ENCODE measurements at places on chromosomes 3 and 15.

DNA sequence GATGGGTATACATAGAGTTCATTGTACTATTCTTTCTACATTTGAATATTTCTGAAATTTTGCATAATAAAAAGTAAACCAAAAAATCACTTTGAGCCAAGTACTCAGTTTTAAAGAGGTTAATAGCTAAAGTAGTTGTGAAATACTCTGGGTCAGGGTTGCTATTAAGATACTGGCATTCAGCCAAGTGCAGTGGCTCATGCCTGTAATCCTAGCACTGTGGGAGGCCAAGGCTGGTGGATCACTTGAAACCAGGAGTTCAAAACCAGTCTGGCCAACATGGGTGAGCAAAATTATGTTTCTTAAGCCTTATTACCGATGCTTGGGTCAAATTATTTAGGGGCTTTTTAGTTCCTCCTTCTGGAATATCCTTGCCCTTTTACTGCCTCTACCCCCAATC lies 122.0 kb upstream of the MELTF start:
- no peak for DNase-seq

DNA sequence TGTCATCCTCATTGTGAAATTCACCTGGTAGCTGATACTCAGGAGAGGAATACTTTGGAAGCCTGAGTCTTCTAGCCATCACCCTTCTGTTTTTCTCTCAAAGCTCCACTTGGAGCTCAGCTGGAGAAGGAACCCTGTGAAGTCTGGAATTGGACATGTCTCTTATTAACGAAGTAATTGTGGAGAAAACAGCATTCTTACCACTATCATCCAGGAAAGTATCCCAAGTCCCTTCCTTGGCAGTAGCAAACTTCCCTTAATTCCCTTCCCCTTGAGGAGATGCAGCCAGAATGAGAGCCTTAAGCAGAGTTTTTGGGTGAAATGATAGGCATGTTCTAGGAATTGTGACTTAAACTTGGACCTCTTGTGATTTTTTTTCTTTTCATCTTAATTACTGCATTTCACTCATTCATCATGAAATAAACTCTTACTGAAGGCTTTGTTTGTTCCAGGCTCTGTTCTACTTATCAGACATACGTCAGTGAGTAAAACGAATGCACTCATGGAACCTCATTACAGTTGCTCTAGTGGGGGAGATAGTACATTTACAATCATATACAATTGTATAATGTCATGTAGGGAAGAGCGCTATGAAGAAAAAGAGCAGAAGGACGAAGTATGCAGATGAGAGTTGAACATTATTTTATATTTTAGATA lies 30.5 kb upstream of the TCF12 start:
- DNase-seq: no peak

- no peak for DNase-seq
Observed at GRCh38 chr3:159114582-159114981, 312.7 kb downstream of the MFSD1 start.

- DNase-seq: no peak
Observed at GRCh38 chr15:99122831-99123712, 18.2 kb downstream of the SYNM start.

DNA sequence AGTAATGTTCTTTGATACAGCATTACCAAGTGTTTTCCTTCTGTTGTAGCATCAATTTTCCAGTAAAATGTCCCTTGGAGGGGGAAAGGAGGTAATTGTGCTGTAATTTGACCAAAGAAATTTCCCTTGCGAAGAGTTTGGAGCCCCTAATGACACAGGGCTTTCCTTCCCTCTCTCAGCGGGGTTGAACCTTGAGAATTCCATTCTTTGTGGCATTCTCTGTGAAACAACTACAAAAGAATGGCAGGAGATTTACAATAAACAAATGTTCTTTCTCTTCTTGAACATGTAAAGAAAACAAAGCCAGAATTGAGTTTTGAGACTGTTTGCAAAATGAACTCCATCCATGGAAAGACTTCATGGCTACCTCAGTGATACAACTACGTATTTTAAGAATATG lies 53.4 kb downstream of the SIDT1 start:
- no peak for DNase-seq

- no peak for DNase-seq
Observed at GRCh38 chr15:51289290-51289689, 49.1 kb downstream of the CYP19A1 start.

- DNase-seq: no peak
Observed at GRCh38 chr3:113556316-113556945, 24.1 kb downstream of the SIDT1 start.

GRCh38 chr15:76153241-76154197 lies 93.7 kb downstream of the TMEM266 start:
- DNase-seq: no peak

All from hematopoietic multipotent progenitor cell (in vitro differentiated cells).